IPS DF 19.7 (cell line): ENCODE measurements at places on chromosomes 13 and 19.

DNA sequence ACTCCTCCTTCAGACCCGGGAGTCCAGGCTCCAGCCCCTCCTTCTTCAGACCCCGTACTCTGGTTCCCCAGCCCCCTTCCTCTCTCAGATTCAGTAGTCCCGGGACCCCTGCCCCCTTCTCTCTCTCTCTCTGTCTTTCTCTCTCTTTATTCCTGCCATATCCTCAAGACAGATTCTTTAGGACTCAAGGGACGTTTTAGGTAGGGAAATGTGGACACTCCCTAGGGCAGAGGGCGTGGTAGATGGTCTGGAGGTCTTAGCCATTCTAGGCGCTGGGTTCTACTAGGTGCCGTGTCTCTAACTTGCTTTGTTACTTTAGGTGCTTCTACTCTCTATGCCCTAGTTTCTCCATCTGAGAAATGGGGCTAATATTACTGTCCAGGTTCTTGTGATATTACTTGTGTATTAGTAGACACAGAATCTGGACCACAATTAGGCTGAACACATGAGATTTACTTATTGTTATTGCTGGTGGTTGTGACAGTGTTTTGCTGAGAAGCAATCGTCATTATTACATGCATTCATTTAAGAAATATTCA lies 751 bp upstream of the C19orf84 start:
- no peak for DNase-seq

DNA sequence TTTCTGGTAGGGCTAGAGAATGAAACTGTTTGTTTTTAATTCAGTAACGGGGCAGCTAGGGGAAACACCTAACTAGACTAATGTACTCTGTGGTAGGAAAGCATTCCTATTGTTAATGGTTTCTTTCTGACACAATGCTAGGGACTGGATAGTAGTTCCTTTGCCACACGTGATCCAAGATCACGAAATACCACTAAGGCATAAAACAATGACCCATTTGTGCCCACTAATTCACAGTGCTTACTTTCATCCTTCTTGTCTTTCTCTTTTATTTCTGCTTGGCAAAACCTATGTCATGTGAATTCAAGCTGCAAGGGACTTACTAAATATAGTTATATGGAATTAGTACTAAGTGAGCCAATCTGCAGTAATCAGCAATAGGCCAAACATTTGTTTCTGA lies 834.1 kb upstream of the SLITRK6 start:
- DNase-seq: no peak

GRCh38 chr13:49711218-49711863 lies 20.1 kb upstream of the EBPL start:
- DNase-seq: no peak

DNA sequence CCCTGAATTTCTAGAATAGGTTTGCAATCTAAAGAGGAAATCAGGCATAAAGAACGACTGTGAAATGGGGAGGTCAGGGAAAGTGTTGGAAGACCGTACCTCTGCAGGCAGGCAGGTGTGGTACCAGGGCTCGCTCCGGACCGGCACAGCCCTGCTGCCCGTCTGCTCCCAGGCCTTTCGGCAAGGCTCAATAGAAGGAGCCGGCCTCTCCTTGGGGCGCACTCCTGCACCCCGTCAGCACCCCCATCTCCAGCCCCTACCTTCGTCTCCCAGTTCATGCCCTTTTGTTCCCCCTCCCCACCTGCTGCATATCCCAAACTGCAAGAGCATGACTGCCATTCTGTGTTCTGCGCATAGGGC lies 139.8 kb upstream of the SOX1 start:
- no peak for DNase-seq

- DNase-seq: no peak
Measured at GRCh38 chr19:9883764-9884163, 48.6 kb downstream of the PIN1 start.

- DNase-seq: no peak
Measured at GRCh38 chr13:28750187-28751045, 31.6 kb upstream of the SLC46A3 start.

GRCh38 chr19:8324186-8325050 lies 3.1 kb downstream of the RPS28 start:
- no peak for DNase-seq

GRCh38 chr13:88648598-88649373 lies 977.6 kb downstream of the SLITRK5 start:
- DNase-seq: no peak

DNA sequence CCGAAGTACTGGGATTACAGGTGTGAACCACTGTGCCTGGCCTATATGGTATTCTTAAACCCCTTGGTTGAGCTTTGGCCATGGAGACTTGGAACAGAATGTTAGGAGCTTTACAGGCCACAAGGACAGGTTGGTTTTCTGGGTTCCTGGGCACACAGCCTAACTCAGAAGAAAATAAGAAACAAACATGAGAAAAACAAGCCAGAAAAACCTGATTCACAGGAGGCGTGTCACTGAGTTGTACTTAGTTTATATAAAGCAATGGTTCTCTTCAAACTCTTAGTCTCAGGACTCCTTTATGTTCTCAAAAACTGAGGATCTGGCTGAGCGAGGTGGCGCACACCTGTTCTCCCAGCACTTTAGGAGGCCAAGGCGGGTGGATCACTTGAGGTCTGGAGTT lies 125.1 kb upstream of the SPATA13 start:
- no peak for DNase-seq

- DNase-seq: no peak
Measured at GRCh38 chr19:40225440-40226305, 816 bp downstream of the CCNP start.

GRCh38 chr13:100212904-100213553 lies 124.1 kb downstream of the PCCA start:
- DNase-seq: no peak

GRCh38 chr19:40059624-40060023 lies 3.6 kb upstream of the ZNF780B start:
- no peak for DNase-seq
